NCI-H774 (cell line): ENCODE measurements at places on chromosomes 1 and 21.

DNA sequence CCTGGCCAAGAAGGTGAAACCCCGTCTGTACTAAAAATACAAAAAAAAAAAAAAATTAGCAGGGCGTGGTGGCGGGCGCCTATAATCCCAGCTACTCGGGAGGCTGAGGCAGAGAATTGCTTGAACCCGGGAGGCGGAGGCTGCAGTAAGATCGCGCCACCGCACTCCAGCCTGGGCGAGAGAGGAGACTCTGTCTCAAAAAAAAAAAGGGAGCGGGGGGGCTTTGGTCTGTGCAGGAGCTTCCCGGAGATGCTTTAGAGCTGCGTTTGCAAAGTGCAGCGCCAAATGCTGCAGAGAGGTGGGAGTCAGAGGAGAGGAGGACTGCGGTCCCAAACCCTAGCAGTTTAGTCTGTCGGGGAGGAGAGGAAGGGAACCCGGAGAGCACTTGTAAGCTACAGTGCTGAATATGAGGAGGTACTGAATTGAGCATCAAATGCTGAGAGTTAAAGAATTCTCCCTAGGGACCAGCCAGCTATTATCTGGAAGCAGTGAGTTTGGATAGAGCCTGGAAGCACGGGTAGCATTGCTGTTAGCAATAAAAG is 569 bp downstream of the FALEC start:
- DNase-seq = peak; percentile 13

GRCh38 chr1:186838380-186839040 is 9.8 kb downstream of the PLA2G4A start:
- no peak for DNase-seq

GRCh38 chr1:96372881-96373280 is 348.7 kb upstream of the PTBP2 start:
- DNase-seq = no peak

- DNase-seq = no peak
Measured at GRCh38 chr1:54290506-54291184, 90.7 kb downstream of the MRPL37 start.

DNA sequence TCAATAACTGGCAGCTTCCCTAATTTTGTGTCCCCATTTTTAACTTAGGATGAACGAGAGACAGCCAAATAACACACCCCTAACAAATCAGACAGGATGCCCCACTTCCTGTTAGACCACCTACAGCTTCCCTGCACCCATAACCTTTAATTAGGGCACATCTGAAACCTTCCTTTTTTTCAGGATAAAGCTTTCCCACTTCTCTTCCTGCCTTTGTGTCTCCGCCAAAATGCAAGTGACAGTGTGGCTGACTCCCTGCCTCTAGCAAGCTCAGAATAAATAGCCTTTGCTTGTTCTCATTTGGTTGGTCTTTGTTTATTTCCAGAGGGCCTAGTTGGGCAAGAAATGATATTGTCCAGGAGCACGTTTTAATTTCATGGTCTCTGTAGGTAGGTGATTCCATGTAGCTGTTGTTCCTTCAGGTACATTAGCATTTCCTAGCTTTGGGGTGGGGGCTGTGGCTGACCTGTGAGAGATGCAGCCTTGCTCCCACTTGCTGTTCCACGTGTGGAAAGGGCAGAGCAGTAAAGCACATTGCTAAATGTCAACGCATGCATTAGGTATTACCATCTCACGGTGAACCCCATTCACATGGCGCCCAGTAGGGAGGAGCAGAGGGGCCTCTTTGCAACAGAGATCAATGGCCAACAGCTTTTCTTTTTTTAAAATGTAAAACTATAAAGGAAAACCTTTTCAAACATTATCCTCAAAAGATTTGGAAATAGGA is 154.9 kb downstream of the ST6GALNAC3 start:
- DNase-seq = no peak

GRCh38 chr21:45497846-45498645 is 44.2 kb downstream of the SLC19A1 start:
- no peak for DNase-seq

GRCh38 chr1:80566867-80567266 is 1233.9 kb upstream of the ADGRL2 start:
- DNase-seq = no peak

- DNase-seq = no peak
Measured at GRCh38 chr1:39036678-39037077, 10.5 kb downstream of the NDUFS5 start.

DNA sequence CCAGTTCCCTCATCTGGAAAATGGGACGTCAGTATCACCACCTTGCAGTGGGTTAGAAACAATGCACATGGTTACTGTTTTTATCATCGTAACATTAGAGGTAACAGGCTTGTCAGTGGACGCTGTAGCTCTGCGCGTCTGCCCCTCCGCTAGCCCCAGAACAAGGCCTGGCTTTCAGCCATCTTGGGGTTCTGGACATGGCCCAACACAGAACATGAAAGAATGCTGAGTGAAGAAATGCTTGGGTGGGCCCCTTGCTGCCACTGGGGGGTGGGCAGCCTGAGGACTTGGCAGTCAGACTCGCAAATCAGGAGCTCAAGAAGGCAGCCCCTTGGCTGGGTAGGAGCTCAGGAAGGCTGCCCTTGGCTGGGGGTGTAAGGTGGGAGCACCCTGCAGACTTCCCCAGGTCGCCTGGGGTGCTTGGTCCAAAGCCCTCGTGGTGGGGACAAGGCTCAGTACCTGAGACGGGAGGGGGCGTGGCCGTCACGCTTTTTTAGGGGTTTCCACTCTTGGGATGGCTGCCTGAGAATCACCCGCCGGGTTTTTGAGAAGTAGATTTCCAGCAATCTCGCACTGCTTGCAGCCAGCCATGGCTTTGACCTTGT is 51.7 kb downstream of the SLC37A1 start:
- no peak for DNase-seq

DNA sequence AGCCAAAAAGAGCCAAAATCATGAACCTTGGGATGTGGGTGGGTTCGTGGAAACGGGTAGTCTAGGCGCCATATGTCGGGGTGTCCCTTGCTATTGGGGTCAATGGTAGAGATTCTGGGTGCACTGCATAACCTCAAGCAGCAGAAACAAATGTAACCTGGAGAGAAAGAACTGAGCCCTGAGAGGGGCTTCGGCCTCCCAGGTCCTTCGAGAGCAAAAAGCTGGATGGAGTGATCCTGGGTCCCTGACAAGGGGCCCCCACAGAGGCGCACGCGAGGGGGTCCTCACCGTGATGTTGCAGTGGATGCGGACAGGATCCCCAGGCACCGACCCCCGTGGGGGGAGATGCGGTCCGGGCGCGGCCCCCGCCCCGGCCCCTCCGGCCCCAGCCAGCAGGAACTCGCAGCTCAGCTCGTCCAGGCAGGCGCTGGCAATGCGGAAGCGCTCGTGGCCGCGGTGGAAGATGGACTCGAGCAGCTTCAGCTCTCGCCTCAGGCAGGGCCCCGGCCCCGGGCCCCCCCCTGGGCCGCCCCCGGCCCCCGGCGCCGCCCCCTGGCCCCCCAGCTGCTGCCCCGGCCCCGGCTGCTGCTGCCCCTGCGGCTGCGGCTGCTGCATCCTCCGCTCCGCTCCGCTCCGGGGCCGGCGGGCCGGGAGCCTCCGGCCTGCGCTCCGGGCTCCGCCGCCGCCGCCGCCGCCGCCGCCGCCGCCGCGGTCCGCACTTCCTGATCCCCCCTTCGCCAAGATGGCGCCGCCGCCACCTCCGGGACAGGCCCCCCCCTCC is at the start of gene UBE2Q1:
UBE2Q1 (minus strand) TSS at position 724 of the 781 bp plus-strand sequence; CDS start at position 615, 109 bp downstream.
- peak; percentile 41 for DNase-seq

DNA sequence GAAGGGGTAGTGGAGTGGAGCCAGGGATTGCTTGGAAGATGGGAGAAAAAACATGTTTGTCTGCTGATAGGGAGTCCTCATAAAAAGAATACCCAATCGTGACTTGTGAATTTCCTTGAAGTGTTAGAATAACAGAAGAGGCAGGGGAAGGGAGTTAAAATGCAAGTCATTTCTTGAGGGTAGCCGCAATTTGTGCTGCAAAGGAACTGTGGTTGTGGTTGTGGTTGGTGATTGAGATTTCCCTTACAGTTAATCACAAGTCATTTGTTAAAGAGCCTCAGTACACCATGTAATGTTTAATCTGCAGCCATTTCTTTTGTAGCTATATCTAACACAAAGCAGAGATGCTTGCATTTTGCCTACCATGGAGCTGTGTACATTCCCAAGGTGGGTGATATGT is 38.5 kb upstream of the EGLN1 start:
- no peak for DNase-seq

GRCh38 chr1:68384321-68384813 is 65.4 kb downstream of the RPE65 start:
- DNase-seq = peak; percentile 4

DNA sequence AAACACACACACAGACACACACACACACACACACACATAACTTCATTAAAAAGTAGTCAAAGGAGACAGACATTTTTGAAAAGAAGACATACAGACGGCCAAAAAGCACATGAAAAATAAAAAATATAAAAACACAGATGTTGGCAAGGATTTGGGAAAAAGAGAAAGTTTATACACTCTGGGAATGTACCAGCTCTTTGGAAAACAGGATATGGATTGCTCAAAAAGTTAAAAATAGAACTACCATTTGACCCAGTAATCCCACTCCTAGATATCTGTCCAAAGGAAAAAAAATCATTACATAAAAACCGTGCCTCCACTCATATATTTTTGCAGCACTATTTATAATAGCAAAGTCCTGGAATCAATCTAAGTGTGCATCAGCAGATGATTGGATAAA is 128.4 kb upstream of the C21orf91 start:
- no peak for DNase-seq

- DNase-seq = no peak
Measured at GRCh38 chr1:17121881-17122280, 2.6 kb upstream of the PADI2 start.

- DNase-seq = no peak
Measured at GRCh38 chr1:101474039-101474665, 237.3 kb downstream of the S1PR1 start.

DNA sequence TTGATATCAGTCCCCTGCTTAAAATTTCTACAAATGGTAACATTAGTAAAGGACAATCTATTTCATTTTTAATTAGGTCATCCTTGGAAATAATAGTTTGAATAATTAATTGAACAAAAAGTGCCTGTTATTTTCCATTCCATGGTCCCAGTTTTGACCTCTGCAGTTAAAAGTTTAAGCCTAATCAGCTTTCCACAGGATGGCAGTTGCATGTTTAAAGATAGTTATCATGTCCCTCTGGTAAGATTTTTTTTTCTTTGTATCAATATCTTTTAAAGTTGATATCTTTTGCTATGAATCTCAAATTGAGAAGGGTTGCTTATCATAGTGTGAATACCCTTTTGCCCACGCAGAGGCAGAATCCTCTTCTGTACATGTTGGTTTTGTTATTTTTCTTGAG is 90.4 kb downstream of the HS2ST1 start:
- DNase-seq = no peak

- no peak for DNase-seq
Measured at GRCh38 chr1:156413391-156414246, 44.6 kb downstream of the RHBG start.

DNA sequence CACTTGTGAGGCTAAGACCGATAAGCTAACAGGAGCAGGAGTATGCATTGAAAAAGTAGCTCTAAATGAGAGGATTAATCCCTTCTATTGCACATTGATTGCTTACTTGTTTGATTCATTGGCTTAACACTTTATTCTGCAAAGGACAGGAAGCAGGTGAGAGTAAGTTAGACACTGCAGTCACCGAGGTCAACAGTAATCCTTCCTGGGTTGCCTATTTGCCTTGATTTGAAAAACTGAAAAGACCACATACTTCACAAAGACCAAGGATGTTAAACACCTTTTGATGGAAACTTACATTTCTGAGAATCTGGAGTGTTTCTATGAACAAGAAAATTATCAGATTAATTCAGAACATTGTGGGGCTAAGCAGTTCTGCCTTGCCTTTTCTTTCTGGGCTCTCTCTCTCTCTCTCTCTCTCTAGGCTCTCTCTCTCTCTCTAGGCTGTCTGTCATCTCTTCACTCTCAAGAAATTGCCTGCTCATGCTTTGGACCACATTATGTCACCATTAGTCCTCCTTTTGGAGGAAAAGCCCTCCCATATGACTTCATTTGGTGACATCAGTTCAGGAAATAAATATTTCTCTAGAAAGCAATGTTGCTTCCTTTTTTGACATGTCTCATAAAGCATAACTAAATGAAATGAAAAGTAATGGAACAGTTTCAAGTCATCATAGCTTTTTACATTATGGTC is 103.8 kb downstream of the TNFSF18 start:
- no peak for DNase-seq

DNA sequence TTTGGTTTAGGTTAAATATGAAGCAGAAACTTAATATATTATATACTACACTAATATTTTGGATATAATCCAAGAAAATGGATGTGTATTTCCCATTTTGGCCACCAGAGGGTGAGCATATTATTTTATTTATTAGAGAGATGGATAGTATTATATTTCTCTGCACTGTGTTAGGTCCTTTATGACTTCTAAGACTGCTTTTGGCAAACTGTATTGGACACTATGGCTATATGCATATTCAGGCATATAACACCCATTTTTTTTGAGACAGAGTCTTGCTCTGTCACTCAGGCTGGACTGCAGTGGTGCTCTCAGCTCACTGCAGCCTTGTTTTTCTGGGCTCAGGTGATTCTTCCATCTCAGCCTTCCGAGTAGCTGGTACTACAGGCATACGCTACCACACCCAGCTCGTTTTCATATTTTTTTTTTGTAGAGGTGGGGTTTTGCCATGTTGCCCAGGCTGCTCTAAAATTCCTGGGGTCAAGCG is 17.8 kb upstream of the PGM1 start:
- no peak for DNase-seq

GRCh38 chr1:114502080-114502479 is 8.9 kb downstream of the TRIM33 start:
- no peak for DNase-seq

DNA sequence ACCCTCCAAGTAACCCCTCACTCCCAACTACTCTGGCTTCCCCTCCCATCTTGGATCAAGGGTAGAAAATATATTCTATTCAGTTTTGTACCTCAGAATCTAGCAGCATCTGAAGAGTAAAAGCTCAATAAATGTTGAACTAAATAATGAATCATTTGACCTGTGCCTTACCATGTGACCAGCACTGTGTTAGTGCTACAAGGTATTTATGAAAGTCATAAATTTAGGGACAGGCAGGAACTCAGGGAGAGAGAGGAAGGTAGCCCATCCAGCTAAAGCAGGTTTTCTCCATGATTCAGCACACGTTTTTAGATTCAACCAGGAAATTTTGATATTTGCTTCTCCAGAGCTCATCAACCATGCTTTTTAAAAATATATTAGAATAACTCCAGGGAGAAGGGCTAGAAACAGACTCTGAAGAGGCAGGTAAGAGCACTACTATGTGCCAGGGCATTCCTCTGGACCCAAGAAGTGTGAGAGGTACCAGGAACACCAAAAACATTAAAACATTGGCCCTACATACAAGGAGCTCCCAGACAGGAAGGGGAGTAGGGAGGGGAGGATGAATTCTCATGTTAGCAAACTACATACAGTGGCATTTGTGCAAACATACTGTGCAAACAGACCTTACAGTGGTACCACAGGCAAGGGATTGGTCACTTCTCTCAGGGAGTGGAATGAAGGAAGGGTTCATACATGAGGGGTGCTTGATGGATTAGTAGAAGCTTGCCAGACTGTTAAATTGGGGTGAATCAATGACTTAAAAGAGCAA is 64.3 kb downstream of the FYB2 start:
- peak; percentile 4 for DNase-seq
